Activated CD4-positive, alpha-beta T cell treated with anti-CD3 and anti-CD28 coated beads for 36 hours (primary cell): ENCODE measurements at places on chromosomes 5 and 9. TPM values are rescaled to one million over a fixed set of nuclear protein-coding genes. Genes with fewer than 3 reads are reported as not detected.
A peak's percentile ranks its signal among the peaks of the same experiment; 100 is the strongest.

Gene HTR4
- total RNA-seq = not detected

Gene ENHO
- total RNA-seq = not detected

Gene SLC23A1
- 0.53 TPM for total RNA-seq

Gene FBP2
- not detected for total RNA-seq

Gene HSPB3
- not detected for total RNA-seq

Gene CDH6
- not detected for total RNA-seq

Gene CER1
- not detected for total RNA-seq

DNA sequence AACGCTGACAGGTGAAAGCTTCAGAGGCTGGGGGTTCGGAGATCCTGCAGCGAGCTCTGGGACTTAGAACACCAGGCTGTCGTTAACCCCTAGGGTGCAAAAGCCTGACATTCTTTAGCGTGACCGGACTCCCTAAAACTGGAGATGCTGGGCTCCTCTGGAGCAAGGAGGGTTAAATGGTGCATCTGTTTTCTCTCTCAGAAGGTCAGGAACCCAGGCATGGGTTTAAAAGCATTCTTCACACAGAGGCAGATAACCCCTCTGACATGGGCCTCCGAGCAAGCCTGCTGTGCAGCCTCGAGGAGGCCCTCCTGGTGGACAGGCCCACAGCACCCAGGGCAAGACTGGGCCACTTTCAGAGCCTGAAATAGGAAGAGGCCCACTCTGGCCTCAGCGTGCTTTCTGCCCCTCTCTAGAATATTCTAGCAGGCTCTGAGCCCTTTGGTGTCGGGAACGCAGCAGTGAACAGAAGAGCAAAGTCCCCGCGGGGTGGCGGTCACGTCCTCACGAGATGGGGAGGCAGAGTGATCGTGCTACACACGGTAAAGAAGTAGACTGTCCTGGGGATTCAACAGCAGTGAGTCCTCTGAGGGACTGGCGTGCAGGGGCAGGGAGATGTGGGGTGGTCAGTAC is 124.8 kb downstream of the COL23A1 start:
- H3K4me1 ChIP-seq = no peaks in the 10 kb centered on the region
- H3K4me3 ChIP-seq = no peak overlapping the region
- peaks cover 2% of the 10 kb centered on the region for H3K27me3 ChIP-seq
- DNase-seq = no peak

GRCh38 chr5:132486318-132487094 is 4.1 kb downstream of the IRF1 start:
- DNase-seq = no peak
- H3K4me3 ChIP-seq = peak overlapping the region; percentile 96
- H3K27me3 ChIP-seq = no peaks in the 10 kb centered on the region
- H3K4me1 ChIP-seq = peaks cover 54% of the 10 kb centered on the region
- H3K36me3 ChIP-seq = peaks cover 75% of the 10 kb centered on the region

DNA sequence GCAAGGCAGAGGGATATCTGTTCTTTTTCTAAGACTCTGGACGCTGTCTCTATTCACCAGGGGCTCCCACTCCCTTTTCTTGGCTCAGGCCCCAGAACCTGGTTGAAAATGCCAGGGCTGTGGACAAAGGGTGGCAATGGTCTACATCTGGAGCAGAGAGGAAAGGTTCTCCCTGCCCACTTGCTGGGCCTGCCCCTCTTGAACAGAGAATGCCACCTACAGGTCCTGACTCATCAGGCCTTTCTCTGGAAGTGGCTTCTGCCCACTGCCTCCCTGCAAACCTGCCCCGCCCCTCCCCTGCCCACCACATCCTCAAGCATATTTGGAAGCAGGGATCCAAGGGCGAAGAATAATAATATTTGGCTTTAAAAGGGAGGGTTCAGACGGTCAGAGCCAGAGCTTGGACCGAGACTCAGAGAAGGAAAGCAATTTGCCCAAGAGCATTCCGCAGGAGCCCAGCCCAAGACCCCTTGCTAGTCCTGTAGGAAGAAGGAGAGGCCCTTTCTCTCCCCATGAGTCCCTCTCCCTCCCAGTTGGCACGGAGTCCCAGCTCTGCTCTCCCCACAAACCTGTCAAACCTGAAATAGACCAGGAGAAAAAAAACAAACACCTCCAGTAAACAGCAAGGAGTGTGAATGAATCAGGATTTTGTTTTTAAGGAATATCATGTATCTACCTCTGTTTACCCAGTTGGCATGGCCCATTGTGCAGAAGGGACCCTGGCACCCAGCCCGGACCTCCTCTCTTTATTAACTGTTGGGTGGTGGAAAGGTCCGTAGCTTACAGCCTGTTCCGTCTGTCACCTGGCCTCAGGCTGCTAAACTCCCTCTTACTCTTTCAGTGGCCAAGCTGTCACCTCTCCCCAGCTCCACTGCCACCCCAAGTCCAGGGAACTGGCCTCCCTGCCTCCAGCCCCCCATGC is 37.7 kb upstream of the STXBP1 start:
- H3K4me3 ChIP-seq = no peak overlapping the region
- peak; percentile 70 for DNase-seq
- peaks cover 42% of the 10 kb centered on the region for H3K4me1 ChIP-seq
- no peaks in the 10 kb centered on the region for H3K36me3 ChIP-seq
- peaks cover 5% of the 10 kb centered on the region for H3K27me3 ChIP-seq
- peak overlapping the region; percentile 13 for H3K27ac ChIP-seq

- no peak for DNase-seq
- H3K27me3 ChIP-seq = peaks cover under 1% of the 10 kb centered on the region
- H3K27ac ChIP-seq = no peak overlapping the region
- no peaks in the 10 kb centered on the region for H3K36me3 ChIP-seq
Observed at GRCh38 chr5:158898185-158899177, 201.2 kb downstream of the EBF1 start.

DNA sequence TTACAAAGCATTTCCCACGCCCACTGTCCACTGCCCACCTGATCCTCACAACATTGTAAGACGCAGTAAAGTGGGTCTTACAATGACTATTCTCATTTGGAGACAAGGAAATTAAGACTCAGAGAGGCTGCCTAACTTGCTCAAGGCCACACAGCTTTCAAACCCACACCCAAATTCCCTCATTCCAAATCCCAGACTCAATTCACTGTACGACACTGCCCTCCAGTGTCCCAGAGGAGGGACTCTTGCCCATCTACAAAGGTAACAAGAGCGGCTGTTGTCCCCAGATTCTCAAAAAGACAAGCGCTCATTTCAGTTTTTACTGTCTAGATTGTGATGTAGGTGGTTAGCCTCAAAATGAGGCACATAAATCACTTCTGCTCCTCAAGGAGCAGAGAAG is 184.6 kb downstream of the ACTL7B start:
- no peak overlapping the region for H3K27ac ChIP-seq
- DNase-seq = no peak
- H3K4me3 ChIP-seq = no peak overlapping the region
- no peaks in the 10 kb centered on the region for H3K4me1 ChIP-seq
- H3K36me3 ChIP-seq = no peaks in the 10 kb centered on the region

- no peaks in the 10 kb centered on the region for H3K36me3 ChIP-seq
- no peaks in the 10 kb centered on the region for H3K27me3 ChIP-seq
- H3K27ac ChIP-seq = peak overlapping the region; percentile 28
Observed at GRCh38 chr5:143230676-143230996, 172.8 kb downstream of the NR3C1 start.

GRCh38 chr5:14998491-14998890 is 126.9 kb upstream of the ANKH start:
- no peak for DNase-seq
- no peak overlapping the region for H3K27ac ChIP-seq
- no peak overlapping the region for H3K4me3 ChIP-seq
- H3K36me3 ChIP-seq = no peaks in the 10 kb centered on the region

DNA sequence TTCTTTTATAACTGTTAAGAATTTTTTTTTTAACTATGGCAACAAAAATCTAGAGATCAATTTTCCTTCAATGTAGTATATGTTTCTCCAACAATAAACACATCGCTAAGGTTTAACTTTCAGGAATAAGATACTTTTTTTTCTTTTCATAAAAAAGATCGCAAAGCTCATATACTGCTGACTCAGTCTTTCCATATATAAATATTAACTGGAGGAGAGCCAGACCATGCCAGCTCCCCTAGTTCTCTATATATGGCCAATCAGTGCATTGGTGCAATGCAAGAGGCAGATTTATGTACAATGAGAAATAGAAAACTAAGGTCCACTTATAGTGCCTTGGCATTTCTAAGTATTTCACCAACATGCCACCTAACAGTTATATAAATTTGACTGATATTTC is 89.2 kb upstream of the GAS1 start:
- no peaks in the 10 kb centered on the region for H3K36me3 ChIP-seq
- no peak overlapping the region for H3K27ac ChIP-seq
- DNase-seq = no peak
- H3K4me3 ChIP-seq = no peak overlapping the region

DNA sequence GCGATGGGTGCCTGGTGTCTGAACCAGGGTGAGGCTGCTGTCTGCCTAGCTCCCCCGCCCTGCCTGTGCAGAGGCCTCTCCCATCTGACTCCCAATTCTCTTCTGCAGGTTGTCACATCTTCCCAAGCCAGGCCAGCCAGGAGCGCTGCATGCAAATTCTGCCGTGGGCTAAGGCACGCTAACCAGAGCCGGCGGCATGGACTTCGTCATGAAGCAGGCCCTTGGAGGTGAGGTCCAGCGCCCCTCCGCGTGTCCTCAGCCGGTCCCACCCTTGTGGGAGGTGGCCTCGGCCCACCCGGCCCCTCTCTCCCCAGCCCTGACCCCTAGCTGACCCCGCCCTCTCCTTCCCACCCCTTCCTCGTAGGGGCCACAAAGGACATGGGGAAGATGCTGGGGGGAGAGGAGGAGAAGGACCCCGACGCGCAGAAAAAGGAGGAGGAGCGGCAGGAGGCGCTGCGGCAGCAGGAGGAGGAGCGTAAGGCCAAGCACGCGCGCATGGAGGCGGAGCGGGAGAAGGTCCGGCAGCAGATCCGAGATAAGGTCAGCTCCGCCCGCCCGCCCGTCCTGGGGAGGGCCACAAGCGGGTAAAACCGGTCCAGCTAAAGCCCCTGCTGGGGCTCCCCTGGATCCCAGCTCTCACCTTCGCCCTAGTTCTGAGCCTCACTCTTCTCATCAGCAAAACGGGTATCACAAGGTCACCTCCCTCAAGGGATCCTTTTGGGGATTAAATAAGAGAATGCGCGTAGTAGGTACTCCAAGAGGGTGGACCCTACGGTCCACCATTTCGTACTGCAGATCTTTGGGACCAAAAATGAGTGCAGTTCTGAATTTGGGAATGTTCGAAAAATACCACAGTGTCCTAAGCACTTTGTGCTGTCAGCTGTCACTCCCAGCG is 7.4 kb downstream of the CPLX2 start:
- peaks cover 46% of the 10 kb centered on the region for H3K27me3 ChIP-seq
- no peak for DNase-seq
- H3K36me3 ChIP-seq = no peaks in the 10 kb centered on the region
- no peaks in the 10 kb centered on the region for H3K4me1 ChIP-seq
- H3K4me3 ChIP-seq = no peak overlapping the region
- no peak overlapping the region for H3K27ac ChIP-seq

DNA sequence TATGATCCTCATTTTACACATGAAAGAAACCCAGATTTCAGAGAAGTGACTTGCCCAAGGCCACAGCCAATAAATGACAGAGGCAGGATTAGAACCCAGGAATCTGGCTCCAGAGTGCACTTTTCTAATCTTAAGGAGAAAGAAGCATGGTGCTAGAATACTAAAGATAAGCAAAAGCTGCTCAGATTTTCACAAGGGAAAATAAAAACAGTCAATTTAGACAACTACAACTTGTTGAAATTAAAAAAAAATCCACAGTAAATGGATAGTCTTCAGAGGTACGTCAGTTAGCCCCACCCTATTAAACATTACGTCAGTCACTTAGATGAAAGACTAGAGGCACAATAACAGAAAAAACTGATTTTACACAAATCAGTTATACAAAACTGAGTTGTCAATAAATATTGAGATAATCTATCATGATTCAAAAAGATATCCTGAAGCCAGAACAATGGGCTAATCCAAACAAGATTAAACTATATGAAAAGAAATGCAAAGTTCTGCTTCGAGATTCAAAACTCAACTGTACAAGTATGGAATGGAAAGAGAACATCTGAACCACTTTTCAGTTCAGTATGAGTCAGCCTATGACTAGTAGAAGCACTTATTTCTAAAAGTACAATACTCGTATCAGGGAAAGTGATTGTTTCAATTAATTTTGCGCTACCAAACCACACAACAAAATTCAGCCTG is 9.3 kb downstream of the TMEM245 start:
- DNase-seq = no peak
- peak overlapping the region; percentile 82 for H3K27ac ChIP-seq
- H3K36me3 ChIP-seq = peaks cover 8% of the 10 kb centered on the region
- peaks cover 89% of the 10 kb centered on the region for H3K4me1 ChIP-seq
- H3K27me3 ChIP-seq = no peaks in the 10 kb centered on the region

GRCh38 chr5:64958757-64959391 is 190.1 kb downstream of the CWC27 start:
- H3K4me1 ChIP-seq = no peaks in the 10 kb centered on the region
- no peak overlapping the region for H3K27ac ChIP-seq
- no peaks in the 10 kb centered on the region for H3K27me3 ChIP-seq
- no peak for DNase-seq
- no peak overlapping the region for H3K4me3 ChIP-seq

DNA sequence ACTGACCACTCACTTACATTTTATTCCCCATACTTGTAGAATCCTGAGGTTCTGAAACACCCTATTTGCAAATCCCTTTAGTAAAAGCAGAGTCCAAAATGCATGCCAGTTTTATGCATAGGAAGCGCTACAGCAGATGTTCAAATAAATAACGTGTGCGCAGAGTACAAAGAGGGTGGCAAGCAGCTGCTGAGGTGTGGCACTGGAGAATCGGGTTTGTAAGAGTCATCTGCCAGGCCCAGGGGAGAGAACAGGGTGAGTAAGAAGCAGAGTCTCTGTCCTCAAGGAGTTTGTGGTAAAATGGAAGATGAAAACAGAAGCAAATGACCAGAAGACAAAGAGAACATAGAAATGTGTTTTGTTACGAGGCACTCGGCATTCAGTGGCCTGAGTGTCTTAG is 288.8 kb downstream of the GLIS3 start:
- H3K27ac ChIP-seq = no peak overlapping the region
- no peak for DNase-seq
- H3K36me3 ChIP-seq = no peaks in the 10 kb centered on the region
- no peak overlapping the region for H3K4me3 ChIP-seq
- no peaks in the 10 kb centered on the region for H3K4me1 ChIP-seq
- no peaks in the 10 kb centered on the region for H3K27me3 ChIP-seq

GRCh38 chr5:173314166-173314952 is 13.9 kb downstream of the STC2 start:
- H3K4me1 ChIP-seq = no peaks in the 10 kb centered on the region
- no peak overlapping the region for H3K27ac ChIP-seq
- no peak overlapping the region for H3K4me3 ChIP-seq

GRCh38 chr5:78855026-78855425 is 130.1 kb downstream of the ARSB start:
- no peak overlapping the region for H3K4me3 ChIP-seq
- no peaks in the 10 kb centered on the region for H3K27me3 ChIP-seq
- no peak overlapping the region for H3K27ac ChIP-seq
- no peaks in the 10 kb centered on the region for H3K4me1 ChIP-seq
- DNase-seq = no peak

DNA sequence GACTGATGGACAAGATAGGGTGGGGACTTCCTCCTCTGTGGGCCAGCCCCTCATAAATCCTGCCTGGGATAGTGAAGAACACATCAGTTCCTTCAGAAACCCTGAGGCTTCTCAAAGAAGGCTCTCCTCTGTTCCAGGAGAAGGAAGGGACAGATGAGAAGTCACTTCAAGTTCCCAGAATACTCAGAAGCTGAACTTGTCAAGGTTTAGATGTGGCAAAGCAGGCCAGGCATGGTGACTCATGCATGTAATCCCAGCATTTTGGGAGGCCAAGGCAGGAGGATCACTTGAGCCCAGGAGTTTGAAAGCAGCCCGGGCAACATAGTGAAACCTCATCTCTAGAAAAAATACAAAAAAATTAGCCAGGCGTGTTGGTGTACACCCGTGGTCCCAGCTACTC is 38.5 kb downstream of the STOM start:
- no peak for DNase-seq
- H3K27me3 ChIP-seq = no peaks in the 10 kb centered on the region
- no peaks in the 10 kb centered on the region for H3K4me1 ChIP-seq
- no peak overlapping the region for H3K4me3 ChIP-seq
- H3K36me3 ChIP-seq = no peaks in the 10 kb centered on the region
- H3K27ac ChIP-seq = no peak overlapping the region
